Liver (tissue), 10 donors: ENCODE measurements at places on chromosomes 6 and 20. TPM values are rescaled to one million over a fixed set of nuclear protein-coding genes. Genes with fewer than 3 reads are reported as not detected.

The SPEF1 gene
- polyA plus RNA-seq = not detected

The OR2B6 gene
- polyA plus RNA-seq = not detected

The GFOD1 gene
- 2.6 TPM for polyA plus RNA-seq

DNA sequence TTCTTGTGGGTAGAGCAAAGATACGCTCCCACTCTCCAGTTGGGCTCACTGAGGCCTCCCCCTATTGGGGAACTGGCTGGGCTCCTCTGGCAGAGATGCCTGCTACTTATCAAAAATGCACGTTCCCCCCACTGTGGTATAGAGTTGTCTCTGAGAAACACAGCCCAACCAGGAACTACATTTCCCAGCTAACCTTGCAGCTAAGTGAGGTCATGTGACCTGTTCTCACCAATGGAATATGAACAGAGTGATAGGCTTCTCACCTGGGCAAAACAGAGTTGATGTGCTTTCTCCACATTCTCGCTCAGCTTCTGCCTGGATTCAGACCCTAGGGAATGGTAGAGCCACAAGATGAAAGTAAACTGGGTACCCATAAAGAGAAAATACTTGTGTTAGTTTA, 49.1 kb upstream of the PTPRT start:
- DNase-seq = no peak
- no peak overlapping the region for H3K27ac ChIP-seq
- H3K4me3 ChIP-seq = no peak overlapping the region
- no peaks in the 10 kb centered on the region for H3K36me3 ChIP-seq

DNA sequence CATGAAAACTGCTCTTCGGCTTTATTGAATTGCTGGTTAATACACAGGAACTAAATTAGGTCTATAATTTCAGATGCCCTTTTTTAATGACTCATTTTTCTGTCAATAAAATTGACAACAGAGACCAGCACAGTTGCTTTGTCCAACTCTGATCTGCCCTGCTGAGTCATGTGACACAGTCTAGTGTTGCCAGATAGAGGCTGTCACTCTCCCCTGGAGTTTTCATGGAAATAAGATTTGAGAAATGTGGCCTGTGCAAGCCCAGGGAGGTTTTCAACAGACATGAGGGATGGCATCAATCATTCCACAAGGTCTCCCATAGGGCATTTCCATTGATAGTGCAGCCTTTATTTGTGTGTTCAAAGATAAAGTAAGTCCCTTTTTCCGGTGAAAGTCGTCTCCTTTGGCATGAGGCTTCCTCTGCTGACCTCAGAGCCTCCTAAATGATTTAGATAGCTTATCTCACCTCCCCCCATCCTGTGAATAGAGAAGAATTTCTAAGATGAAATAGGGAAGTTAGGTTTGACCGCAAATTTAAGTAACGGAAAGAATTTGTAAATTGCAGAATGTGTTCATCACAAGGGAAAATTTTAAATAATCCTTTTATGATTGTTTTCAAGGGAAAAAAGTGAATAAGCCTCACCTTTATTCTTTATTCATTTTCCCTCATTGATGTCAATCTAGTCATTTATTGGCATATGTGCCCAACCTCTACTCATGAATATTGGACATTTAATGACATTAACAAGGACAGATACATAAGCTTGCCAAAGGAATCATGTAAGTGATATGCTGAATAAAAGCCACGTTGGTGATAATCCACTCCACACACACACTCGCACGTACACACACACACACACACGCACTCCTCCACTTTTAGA, 277.7 kb downstream of the ADGB start:
- peaks cover 10% of the 10 kb centered on the region for H3K4me1 ChIP-seq
- H3K27ac ChIP-seq = no peak overlapping the region
- H3K27me3 ChIP-seq = no peaks in the 10 kb centered on the region
- H3K4me3 ChIP-seq = no peak overlapping the region
- no peaks in the 10 kb centered on the region for H3K36me3 ChIP-seq

GRCh38 chr6:105902401-105903031, 183.6 kb upstream of the PRDM1 start:
- no peaks in the 10 kb centered on the region for H3K27me3 ChIP-seq
- H3K27ac ChIP-seq = no peak overlapping the region
- DNase-seq = no peak

GRCh38 chr6:149182262-149182661, 135.2 kb upstream of the TAB2 start:
- no peaks in the 10 kb centered on the region for H3K36me3 ChIP-seq
- no peaks in the 10 kb centered on the region for H3K27me3 ChIP-seq
- DNase-seq = no peak
- H3K4me1 ChIP-seq = peaks cover under 1% of the 10 kb centered on the region

DNA sequence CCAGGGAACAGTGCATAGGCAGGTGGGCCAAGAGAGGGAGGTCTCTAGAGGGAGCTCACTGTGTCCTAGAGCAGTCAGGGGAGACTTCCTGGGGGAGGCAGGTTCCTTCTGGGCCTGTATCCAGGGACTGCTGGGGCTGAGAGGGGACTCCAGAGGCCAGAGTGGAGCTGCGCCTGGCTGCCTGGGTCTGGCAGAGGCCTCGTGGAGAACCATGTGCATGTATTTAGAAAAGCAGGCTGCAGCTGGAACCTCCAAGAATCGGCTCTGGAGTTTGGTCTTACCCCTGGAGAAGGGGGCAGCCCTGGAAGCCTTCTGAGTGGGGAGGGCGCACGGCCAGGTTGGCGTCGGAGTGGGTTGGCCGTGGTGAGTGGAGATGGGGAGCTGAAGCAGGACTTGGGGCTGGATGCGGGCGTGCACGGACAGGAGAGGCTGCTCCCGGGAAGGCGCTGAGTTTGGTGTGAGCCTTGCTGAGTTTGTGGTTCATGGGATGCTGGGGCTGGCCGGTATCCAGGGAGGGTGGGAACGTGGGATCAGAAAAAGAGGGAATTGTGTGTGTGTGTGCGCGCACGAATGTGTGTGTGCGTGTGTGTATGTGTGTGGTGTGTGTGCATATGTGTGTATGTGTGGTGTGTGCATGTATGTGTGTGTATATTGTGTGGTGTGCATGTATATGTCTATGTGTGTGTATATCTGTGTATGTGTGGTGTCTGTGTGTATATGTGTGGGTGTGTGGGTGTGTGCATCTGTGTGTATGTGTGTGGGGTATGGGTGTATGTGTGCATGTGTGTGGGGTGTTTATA, 10.8 kb downstream of the VSTM2L start:
- no peak overlapping the region for H3K4me3 ChIP-seq
- H3K4me1 ChIP-seq = no peaks in the 10 kb centered on the region
- H3K27ac ChIP-seq = no peak overlapping the region
- DNase-seq = no peak
- no peaks in the 10 kb centered on the region for H3K36me3 ChIP-seq

DNA sequence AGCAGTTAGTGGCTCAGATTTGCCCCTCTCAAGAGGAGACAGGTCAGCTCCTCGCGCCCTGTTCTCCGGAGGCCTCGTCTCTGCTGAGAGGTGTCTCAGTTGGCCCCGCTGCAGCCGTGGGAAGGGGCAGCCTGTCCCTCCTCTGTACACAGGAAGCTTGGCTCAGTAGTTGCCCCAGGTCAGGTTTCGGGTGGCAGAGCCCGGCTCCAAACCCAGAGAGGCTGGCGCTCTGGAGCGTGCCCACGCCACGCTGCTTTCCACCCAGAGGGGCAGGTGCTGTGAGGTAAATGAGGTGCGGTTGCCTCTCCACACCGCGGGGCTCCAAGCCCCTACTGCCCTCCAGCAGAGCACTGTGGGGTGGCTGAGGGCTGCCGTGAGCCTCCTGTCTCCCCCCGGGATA, 16.0 kb downstream of the DYNLT1 start:
- no peaks in the 10 kb centered on the region for H3K27me3 ChIP-seq
- H3K27ac ChIP-seq = no peak overlapping the region
- peaks cover 18% of the 10 kb centered on the region for H3K4me1 ChIP-seq
- peaks cover 13% of the 10 kb centered on the region for H3K36me3 ChIP-seq

DNA sequence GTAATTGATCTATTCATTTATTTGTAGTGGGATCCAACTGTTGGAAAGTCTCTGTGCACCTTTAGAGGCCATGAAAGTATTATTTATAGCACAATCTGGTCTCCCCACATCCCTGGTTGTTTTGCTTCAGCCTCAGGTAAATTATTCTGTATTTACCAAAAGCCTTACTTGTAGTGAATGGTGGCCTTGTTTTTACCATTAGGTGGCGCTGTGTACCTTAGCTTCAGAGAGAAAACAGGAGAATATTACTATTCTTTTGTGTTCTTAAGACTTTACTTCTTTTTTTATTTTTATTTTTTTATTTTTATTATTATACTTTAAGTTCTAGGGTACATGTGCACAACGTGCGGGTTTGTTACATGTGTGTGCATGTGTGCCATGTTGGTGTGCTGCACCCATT, 23.7 kb downstream of the PEX7 start:
- DNase-seq = peak; percentile 36
- no peak overlapping the region for H3K4me3 ChIP-seq
- no peaks in the 10 kb centered on the region for H3K4me1 ChIP-seq
- H3K27me3 ChIP-seq = no peaks in the 10 kb centered on the region

DNA sequence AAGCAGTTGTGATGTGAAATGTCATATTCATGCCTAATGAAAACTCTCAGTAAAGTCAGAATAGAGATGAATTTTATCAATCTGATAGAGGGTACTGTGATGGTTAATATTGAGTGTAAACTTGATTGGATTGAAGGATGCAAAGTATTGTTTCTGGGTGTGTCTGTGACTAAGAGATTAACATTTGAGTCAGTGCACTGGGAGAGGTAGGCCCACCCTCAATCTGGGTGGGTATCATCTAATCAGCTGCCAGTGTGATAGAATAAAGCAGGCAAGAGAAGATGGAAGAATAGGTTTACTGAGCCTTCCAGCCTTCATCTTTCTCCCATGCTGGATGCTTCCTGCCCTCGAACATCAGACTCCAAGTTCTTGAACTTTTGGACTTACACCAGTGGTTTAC, 124.3 kb downstream of the CENPW start:
- H3K27ac ChIP-seq = no peak overlapping the region
- no peaks in the 10 kb centered on the region for H3K27me3 ChIP-seq
- H3K36me3 ChIP-seq = no peaks in the 10 kb centered on the region
- no peak overlapping the region for H3K4me3 ChIP-seq
- DNase-seq = no peak

DNA sequence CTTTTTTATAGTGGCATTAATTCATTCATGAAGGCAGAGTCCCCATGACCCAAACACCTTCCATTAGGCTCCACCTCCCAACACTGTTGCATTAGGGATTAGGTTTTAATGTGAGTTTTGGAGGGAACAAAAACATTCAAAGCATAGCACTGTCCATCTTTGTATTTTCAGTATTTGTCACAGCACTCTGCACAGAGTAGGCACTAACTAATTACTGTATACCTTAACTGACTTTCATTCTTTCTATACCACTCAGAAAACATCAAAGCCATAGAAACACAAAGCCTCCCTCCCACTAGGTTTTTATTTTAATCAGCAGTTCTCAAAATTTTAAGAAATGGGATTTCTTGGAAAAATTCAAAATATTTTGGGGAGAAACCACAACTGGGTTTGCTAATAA, 21.8 kb upstream of the AHI1 start:
- H3K4me3 ChIP-seq = no peak overlapping the region
- no peaks in the 10 kb centered on the region for H3K4me1 ChIP-seq
- H3K36me3 ChIP-seq = no peaks in the 10 kb centered on the region
- no peak overlapping the region for H3K27ac ChIP-seq

DNA sequence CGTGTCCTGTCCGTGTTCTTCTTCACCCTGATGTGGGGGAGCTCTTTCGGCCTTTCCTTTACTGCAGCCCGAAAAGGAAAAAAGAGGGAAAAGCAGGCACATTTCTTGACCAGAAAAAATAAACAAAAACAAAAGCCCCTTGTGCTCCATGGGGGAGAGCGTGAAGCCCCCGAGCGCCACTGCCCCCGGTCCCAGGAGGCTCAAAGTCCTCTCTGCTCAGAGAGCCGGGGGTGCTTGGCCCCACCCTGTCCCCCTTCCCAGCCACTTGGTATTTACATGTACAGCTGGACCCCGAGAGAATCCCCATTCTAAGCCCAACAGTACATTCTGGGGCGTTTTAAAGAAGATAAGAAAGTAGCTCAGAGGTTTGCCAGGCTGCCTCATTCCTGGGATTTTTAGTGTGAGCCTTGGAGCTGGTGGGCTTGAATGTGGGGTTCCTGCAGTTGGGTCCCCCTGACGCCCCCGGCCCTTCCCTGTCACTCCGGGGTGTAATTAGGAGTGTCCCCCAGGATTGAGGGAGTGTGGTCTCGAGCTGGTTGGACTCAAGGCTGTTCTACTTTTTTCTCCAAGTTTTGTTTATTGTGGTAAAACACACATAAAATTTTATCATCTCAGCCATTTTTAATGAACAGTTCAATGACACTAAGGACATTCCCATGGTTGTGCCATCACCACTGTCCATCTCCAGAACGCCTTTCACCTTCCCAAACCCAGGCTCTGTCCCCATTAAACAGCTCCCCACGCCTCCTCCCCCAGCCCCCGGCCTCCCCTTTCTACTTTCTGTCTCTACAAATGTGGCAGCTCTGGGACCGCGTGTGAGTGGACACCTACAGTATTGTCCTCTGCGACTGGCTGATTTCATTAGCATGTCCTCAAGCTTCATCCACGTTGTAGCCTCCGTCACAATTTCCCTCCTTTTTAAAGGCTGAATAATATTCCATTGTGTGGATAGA, 55.7 kb upstream of the BHLHE23 start:
- no peak for DNase-seq
- H3K27ac ChIP-seq = no peak overlapping the region
- peaks cover 2% of the 10 kb centered on the region for H3K27me3 ChIP-seq
- H3K4me3 ChIP-seq = no peak overlapping the region
- H3K4me1 ChIP-seq = no peaks in the 10 kb centered on the region

- DNase-seq = no peak
- H3K4me3 ChIP-seq = no peak overlapping the region
- H3K27me3 ChIP-seq = no peaks in the 10 kb centered on the region
- H3K4me1 ChIP-seq = no peaks in the 10 kb centered on the region
- no peaks in the 10 kb centered on the region for H3K36me3 ChIP-seq
Measured at GRCh38 chr6:48743738-48744137, 632.7 kb upstream of the PTCHD4 start.

- H3K27ac ChIP-seq = no peak overlapping the region
- no peaks in the 10 kb centered on the region for H3K4me1 ChIP-seq
Measured at GRCh38 chr20:44157061-44157460, 29.9 kb downstream of the JPH2 start.

DNA sequence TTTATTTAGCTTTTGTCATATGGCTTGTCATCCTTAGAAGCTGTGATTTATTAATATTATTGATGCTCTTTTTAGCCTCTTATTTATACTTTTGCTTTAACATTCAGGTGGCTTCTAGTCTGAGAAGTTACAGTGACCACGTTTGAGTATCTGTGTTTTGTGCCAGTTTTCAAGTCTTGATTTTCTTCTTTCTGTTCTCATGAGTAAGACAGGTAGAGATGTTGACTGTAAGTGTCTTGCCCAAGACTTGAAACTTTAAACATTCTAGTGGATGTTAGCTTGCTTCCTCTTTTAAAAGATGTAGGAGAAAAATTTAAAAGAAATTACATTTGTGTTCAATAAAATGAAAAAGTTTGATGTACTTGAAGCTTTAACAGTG, 122.6 kb downstream of the LRRC1 start:
- DNase-seq = no peak
- no peak overlapping the region for H3K4me3 ChIP-seq
- no peaks in the 10 kb centered on the region for H3K36me3 ChIP-seq
- H3K27ac ChIP-seq = no peak overlapping the region
